Fibroblast of the aortic adventitia (primary cell): ENCODE measurements at places on chromosomes 11 and 22. TPM values are rescaled to one million over a fixed set of nuclear protein-coding genes. Genes with fewer than 3 reads are reported as not detected.
A peak's percentile ranks its signal among the peaks of the same experiment; 100 is the strongest.

GRCh38 chr11:47616726-47617416 lies 22.7 kb upstream of the C1QTNF4 start:
- DNase-seq, result peak; percentile 90

- no peak for DNase-seq
These were observed 129.7 kb upstream of the LDLRAD3 start for GRCh38 chr11:35814081-35814695.

Gene SAMM50
- total RNA-seq, result 53.7 and 54.3 TPM in 2 replicates

GRCh38 chr11:77776455-77776854 lies 44.1 kb downstream of the RSF1 start:
- DNase-seq, result peak; percentile 18

Gene RTN4RL2
- 0.09 and 0.90 TPM in 2 replicates for total RNA-seq

GRCh38 chr11:112000703-112001102 lies 24.5 kb upstream of the DLAT start:
- no peak for DNase-seq

GRCh38 chr11:10413268-10413667 lies 41.8 kb upstream of the AMPD3 start:
- no peak for DNase-seq

GRCh38 chr22:45832180-45832579 lies 144.8 kb downstream of the WNT7B start:
- DNase-seq, result no peak

DNA sequence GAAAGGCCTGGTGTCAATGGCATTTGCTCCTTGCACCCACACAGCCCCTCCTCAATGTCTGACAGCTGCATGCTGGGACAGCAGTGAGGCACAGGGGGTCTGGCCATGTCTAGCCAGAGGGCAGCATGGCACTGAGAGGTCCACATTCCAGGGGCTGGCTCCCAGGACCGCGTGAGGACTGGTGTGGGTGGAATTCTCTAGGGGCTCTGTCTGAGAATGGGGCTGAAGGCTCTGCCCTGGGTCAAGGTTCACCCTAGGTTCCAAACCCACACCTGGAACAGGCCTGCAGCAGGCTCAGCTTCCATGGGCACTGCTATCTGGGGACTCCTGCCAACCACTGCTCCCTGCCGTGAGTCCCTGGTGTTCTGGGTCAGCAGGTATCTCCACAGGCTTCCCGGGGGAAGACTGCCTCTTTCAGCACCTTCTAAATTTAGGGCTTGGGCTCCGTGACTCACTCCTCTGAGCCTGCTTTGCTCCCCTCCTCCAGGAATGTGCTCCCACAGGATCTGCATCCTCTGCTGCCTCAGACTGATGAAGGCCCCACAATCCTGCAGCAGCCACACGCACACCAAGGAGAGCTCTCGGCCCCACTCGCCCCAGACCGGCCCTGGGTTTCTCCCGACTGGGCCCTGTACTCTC lies 4.2 kb downstream of the STARD10 start:
- peak; percentile 61 for DNase-seq

DNA sequence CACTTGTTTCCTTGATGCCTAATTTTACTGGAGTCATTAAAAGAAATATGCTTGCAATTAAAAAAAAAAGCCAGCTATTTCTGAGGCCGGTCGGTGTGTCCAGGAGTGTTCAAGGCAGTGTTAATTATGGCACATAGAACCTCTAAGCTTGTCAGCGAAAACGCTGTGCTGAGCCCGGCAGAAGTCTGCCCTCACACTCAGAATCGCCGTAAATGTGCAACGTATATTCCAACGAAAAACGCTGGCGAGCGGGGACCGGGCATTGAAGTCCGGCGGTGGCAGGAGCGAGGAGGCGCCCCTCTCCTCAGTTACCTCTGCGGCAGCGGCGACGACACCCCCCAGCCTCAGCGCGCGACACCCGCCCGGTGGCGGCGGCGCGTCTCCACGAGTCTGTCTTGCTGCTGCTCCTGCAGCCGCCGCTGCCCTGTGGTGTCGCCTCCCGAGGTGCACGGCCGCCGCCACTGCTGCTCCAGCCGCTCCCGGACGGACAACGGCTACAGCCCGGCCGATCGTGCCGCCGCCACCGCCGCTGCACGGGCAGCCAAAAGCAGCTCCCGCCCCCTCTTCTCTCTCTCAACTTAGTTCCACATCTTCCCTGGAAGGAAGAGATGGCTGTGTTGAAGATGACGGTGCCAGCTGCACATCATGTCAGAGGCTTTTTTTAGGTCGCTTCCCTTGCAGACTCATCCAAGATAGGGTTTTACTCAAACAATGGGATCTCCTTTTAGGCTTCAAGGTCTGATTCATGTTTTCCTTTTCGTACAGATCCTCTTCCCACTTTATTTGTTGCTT lies 56.0 kb downstream of the JAM3 start:
- DNase-seq, result peak; percentile 78
